ENCODE measurements at places on chromosomes 2 and 18.

GRCh38 chr2:240707043-240707756 is 15.5 kb downstream of the AQP12A start:
- DNase-seq: no peak

DNA sequence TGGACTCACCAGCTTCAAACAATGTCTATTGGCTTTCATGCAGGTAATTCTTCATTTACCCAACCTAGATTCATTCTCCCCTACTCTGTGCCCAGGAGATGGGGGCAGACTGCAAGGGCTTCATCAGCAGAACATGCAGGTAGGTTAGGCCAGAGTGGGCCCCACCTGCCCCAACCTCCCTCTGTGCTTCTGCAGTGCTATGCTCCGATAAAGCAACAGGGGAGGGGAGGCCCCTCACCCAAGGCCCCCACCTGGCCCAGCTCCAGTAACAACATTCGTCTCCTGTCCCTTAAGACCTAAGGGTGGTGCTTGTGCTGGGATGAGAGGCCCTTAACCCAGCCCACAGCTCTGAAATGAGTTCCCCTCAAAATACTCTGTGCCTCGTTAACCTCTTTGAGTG is 16.7 kb upstream of the GYPC start:
- DNase-seq: no peak

DNA sequence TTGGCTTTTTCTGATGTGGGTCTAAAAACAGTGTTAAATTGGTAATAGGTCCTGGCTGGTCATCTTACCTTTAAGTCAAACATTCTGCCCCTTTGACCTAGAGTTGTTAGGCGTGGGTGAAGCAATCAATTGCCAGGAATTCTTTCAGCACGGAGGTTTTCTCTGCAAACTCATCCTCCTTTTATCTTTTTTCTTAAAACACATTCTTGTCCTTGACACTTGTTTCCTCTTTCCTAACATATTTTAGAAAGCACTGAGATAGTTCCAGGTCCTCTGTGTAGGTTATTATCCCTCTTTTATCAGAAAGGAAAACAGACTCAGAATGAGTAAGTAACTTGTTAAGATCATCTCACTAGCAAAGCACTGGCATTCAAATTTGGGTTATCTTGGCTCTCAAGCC is 18.6 kb upstream of the AP1S3 start:
- peak; percentile 11 for DNase-seq

DNA sequence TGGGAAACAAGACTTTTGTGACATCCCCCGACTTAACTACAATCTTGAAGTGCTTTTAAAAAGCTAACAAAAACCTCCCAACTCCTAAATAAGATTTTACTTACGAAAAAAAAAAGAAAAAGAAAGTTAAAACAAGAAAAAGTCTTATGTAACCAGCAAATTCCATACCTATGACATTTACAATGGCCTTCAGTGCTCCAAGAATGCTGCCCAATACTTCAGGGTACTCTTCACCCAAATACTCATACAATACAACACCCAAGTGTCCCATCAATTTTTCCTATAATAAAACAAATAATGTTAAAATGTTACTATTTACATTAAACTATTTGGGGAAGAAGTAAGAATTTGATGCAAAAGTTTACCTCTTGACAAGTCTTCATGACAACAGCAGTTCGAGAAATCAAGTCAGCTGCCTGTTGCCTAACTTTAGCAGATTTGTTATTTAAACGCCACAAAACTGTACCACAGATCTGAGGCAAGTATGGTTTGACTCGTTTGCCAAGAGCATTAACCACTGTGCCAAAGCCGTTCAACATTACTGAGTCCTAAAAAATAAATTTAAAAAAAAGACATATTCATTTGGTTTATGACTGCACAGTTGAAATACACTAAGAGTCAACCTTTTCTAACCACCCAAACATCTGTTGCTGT is 34.8 kb downstream of the SF3B1 start:
- peak; percentile 48 for DNase-seq

- DNase-seq: no peak
These were observed 15.9 kb upstream of the FIGN start for GRCh38 chr2:163751696-163752095.

DNA sequence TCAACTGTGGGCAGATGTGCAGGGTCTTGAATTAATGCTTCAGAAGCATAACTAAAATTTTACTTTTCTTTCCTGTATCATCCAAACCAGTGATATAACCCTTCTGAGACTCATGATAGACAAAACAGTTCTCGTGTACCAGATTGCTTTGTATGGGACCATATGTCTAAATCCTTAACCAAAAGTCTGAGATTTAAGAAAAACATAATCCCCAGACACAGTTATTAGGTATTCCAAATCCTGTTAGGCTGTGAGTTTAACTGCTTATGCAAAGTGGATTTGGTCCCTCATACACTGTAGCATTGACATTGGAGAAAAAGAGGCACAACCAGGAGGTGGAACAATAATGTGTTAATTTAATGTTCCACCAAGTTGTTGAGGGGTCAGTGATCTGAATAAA is 235.0 kb downstream of the PMAIP1 start:
- no peak for DNase-seq

DNA sequence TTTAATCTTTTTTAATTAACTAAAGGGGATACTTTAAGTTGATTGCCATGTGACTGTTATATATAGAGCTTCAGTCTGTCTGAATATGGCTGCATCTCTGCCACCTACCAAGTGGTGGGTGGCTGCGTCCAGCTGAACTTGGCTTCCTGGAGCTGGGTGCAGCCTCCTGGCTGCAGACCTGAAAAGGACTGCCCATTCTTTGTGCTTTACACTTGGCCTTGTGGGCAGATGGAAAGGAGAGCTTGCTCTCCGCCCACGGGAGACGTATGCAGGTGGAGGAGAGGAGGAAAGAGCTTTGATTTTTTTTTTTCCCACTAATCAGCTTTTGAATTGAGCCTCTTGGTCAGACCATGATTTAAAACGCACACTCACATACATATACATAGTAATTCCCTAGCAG is 34.7 kb downstream of the NCK2 start:
- DNase-seq: no peak

DNA sequence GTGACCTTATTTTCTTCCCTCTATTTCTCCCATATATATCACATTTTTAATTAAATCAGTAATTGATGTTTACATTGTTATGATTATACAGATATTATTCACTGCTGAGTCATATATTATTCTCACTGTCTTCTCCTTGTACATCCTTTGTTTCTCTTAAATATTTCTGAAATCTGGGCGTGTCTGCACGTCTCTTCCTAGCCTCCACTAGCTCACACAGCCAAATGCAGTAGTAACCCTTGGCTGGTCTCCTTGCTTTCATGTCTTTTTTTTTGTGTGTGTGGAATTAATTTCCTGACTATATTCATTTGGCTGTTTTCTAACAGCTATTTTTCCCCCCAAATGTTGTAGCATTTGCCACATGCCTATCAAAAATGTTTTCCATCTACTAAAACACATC is 15.8 kb downstream of the CCNYL1 start:
- peak; percentile 79 for DNase-seq

GRCh38 chr2:14635391-14635871 is 2.9 kb downstream of the LRATD1 start:
- DNase-seq: peak; percentile 32

DNA sequence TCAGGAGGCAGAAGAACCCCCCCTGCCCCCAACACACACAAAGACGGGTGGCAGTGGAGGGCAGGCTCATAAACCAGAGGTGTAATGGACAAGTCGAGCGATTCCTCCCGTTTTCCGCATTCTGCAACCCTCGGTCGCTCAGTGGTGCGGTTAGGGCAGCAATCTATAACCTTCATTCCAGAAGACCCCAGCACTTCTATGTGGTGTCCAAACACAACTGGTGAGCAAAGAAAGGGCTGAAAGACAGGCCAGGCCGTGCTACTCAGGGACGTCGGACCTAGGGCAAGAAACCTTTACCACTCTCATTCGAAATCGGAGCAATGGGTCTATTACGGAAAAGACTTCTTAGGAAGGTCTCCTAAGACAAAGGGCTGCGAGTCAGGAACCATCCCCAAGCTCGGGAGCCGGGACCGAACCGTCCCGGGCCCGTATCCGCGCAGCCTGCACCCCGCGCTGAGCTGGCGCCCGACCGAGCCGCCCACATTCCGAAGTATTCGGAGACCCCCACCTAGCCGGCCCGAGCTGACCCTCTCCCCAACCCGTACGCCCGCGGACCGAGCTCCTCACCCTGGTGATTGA is 568 bp downstream of the ARL5A start:
- DNase-seq: peak; percentile 39

- no peak for DNase-seq
These were observed 14.5 kb downstream of the TMEM185B start for GRCh38 chr2:120208381-120209353.

- no peak for DNase-seq
These were observed 325.3 kb upstream of the MYT1L start for GRCh38 chr2:2656115-2657011.

DNA sequence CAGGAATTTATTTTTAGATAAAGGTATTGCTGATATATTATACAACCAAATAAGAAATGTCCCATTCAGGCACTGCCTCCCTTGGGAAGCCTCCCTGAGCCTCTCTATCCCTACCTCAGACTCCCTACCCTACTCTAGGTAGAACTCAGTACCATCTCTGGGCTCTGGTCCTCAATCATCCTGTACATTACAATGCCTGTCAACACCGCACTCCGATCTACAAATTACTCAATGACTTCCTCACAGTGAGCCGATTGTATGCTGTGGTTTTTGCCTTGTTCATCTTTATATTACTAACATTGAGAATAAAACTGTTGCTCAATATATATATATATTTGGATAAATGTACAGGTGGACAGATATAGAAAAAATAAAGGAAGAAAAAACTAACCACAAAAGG is 207.5 kb downstream of the STK39 start:
- no peak for DNase-seq

DNA sequence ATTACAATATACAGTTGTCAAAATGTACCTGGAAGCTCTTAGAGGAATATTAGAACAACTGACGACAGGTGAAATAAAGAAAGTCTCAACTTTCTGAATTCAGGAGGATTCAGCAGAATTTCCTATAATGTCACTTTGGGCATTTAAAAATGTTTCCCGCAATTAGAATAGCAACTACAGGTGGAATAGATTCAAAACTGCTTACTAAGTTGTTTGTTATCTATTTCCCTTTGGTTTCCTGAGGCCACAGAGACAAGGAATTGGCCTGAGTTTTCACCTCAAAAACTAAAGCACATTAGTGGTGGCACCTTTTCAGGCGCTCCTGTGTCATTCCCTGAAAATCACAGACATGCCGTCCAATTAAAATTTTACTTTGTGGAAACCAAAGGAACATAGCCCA is 729.2 kb upstream of the FANCL start:
- no peak for DNase-seq

DNA sequence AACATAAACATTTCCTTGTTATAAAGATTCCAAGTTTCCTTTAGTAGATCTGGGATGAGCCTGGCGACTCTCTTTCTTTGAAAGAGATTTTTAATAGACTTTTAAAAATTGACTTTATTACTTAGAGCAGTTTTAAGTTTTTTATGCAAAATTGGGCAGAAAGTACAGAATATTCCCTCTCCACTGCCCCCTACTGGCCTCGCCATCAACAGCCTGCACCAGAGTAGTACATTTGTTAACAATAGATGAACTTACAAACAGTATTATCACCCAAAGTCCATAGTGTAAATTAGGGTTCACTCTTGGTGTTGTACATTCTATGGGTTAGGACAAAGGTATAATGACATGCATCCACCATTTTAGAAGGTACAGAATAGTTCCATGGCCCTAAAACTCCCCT is 3.9 kb downstream of the MAP3K19 start:
- no peak for DNase-seq

All from EH (cell line).